ENCODE measurements at places on chromosomes 16 and 17.

- DNase-seq, result no peak
Measured at GRCh38 chr16:74867281-74867849, 92.7 kb upstream of the FA2H start.

- no peak for DNase-seq
Measured at GRCh38 chr17:8155231-8155995, 3.2 kb upstream of the PER1 start.

DNA sequence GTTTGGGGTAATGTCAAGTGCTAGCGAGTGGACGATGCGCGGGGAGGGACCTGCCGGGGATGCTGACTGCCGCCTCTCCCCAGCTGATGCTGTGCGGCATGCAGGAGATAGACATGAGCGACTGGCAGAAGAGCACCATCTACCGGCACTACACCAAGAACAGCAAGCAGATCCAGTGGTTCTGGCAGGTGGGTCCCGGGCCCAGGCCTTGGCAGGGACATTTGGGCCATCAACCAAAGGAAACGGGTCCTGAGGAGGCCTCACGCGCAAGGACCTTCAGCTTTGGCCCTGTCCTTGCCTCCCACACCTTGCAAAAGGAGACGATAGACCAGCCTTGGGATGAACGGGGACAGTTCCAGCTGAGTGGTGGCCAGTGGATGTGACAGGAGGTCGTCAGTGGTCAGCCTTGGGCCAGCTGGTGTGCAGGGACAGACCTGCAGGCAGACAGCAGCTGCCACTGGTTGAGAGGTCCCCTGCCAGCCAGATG is 13.6 kb upstream of the CLEC18A start:
- DNase-seq, result peak; percentile 25

GRCh38 chr16:674968-675883 is at the start of gene RHBDL1:
Gene RHBDL1 (plus strand): TSS chr16:675671. CDS start chr16:675791, 120 bp downstream.
- no peak for DNase-seq

DNA sequence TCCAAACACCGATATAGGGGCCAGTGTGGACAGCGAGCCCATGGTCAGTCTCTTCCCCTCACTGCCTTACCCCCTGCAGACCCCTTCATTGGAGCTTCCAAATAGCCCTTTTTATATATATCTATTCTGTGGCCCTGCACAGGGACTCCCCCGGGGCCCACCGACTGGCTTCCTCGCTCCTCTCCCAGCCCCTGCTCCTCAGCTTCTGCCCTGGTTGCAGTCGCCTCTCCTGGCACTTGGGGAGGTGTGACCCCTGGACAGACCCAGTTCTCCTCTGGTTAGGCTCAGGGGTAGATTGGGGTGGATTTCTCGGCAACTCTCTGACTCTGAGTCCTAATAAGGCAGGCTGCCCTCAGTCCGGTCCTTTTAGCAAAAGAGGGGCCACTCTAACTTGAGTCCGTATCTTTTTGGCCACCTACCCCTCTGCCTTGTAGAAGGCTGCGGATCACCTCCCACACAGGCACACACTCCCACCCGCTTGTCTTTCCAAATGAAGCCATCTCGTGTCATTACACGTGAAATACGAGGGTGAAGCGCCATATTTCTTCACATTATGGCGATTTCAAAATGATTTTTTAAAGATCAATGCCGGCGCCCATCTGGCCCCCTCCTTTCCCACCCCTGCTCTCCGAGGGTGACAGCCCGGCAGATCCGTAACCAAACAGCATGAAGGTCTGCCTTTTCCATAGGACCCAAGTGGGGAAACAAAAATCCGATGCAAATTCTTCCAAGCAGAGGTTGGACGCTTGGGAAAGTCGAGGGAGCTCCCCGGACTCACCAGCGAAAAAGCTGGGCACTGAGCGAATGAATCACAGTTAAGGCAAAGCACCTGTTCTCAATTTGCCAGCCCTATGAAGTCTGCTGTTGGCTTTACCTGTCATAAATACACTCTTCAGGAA is 1.7 kb upstream of the HOXB9 start:
- DNase-seq, result no peak

GRCh38 chr17:64580384-64581315 is 73.9 kb downstream of the CEP95 start:
- DNase-seq, result peak; percentile 18
